Adrenal gland (tissue), 19 donors: ENCODE measurements at places on chromosomes 13 and 19. TPM values are rescaled to one million over a fixed set of nuclear protein-coding genes. Genes with fewer than 3 reads are reported as not detected.

DNA sequence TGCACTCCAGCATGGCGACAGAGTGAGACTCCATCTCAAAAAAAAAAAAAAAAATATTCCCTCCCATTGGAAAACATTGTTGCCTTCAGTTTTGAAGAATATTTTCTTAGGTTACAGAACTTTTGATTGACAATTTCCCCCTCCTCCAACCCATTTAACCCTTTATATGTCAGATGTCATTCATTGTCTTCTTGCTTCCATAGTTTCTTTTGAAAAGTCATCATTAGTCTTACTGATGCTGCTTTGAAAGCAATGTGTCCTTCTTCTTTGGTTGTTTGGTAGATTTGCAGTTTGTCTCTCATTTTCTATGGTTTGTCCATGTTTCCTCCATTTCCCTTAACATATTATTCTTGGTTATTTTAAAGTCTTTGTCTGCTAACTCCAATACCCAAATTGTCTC is 25.4 kb downstream of the ZNF558 start:
- H3K27me3 ChIP-seq: no peaks in the 10 kb centered on the region
- H3K27ac ChIP-seq: no peak overlapping the region
- no peaks in the 10 kb centered on the region for H3K36me3 ChIP-seq
- no peaks in the 10 kb centered on the region for H3K4me1 ChIP-seq

The FXYD3 gene
- total RNA-seq: 4.6 TPM

The CPT1C gene
- not detected for total RNA-seq

The CEACAM4 gene
- 0.36 TPM for total RNA-seq

- H3K36me3 ChIP-seq: no peaks in the 10 kb centered on the region
- peak overlapping the region; percentile 78 for H3K27ac ChIP-seq
- no peak overlapping the region for H3K4me3 ChIP-seq
- peaks cover 25% of the 10 kb centered on the region for H3K4me1 ChIP-seq
- DNase-seq: no peak
- no peaks in the 10 kb centered on the region for H3K27me3 ChIP-seq
These were observed 5.8 kb downstream of the CBARP start for GRCh38 chr19:1231729-1232637.

DNA sequence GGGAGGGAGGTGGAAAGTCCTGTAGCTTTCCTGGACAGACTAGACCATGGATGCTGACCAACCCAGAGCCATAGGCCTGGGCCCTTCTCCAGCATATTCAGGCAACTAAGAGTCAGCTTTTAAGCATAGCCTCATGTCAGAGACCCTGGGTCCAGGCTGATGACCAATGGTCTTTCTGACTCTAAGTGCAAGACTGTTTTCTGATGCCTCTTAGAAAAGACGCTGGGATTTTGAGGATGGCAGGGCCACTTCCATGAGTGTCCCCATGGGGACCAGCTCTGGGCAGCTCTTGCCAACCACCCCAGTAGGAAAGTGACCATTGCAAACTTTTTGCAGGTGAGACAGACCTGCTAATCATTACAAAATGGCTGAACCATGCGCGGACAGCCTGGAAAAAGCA is 135.6 kb upstream of the KL start:
- no peak for DNase-seq
- no peak overlapping the region for H3K27ac ChIP-seq
- no peaks in the 10 kb centered on the region for H3K27me3 ChIP-seq
- no peak overlapping the region for H3K4me3 ChIP-seq
- H3K4me1 ChIP-seq: no peaks in the 10 kb centered on the region
- H3K36me3 ChIP-seq: no peaks in the 10 kb centered on the region

DNA sequence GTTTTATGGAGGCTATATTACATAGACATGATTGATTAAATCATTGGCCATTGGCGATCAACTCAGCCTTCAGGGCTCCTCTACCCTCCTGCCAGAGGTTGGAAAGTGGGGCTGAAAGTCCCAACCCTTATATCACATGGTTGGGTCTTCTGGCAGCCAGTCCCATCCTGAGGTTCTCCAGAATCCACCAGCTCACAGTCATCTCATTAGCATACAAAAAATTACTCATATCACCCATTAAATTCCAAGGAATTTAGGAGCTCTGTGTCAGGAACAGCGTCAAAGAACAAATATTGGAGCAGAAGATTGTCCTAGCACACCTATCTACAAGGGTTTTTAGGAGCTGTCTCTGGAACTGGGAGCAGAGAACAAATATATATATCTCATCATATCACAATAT is 39.4 kb upstream of the FARP1 start:
- H3K27me3 ChIP-seq: no peaks in the 10 kb centered on the region
- no peak overlapping the region for H3K4me3 ChIP-seq
- no peak for DNase-seq

GRCh38 chr19:1076951-1077350 is 10.0 kb downstream of the ARHGAP45 start:
- DNase-seq: peak; percentile 65
- no peaks in the 10 kb centered on the region for H3K4me1 ChIP-seq
- peaks cover under 1% of the 10 kb centered on the region for H3K27me3 ChIP-seq
- H3K4me3 ChIP-seq: no peak overlapping the region

The YIF1B gene
- 37.8 TPM for total RNA-seq

GRCh38 chr13:23684647-23685046 is 114.4 kb downstream of the TNFRSF19 start:
- no peak for DNase-seq
- H3K27ac ChIP-seq: no peak overlapping the region
- H3K4me3 ChIP-seq: no peak overlapping the region
- no peaks in the 10 kb centered on the region for H3K36me3 ChIP-seq
- H3K27me3 ChIP-seq: no peaks in the 10 kb centered on the region

- peaks cover 9% of the 10 kb centered on the region for H3K4me1 ChIP-seq
- no peak overlapping the region for H3K4me3 ChIP-seq
- no peaks in the 10 kb centered on the region for H3K36me3 ChIP-seq
- DNase-seq: no peak
- no peak overlapping the region for H3K27ac ChIP-seq
These were observed 636.2 kb upstream of the KLF12 start for GRCh38 chr13:74770361-74770760.

DNA sequence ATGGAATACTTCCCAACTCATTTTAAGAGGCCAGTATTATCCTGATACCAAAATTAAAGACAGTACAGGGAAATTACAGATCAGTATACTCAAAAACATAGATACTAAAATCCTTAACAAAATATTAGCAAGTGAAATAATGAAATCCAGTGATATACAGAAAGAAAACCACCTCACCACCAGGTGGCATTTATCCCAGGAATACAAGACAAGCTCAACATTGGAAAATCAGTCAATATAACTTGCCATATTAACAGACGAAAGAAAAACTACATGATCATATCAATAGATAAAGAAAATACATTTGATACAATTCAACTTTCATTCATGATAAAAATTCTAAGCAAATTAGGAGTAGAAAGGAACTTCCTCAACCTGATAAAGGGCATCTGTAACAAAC is 6.7 kb upstream of the GNA15 start:
- H3K27ac ChIP-seq: no peak overlapping the region
- H3K4me1 ChIP-seq: peaks cover 9% of the 10 kb centered on the region
- H3K27me3 ChIP-seq: no peaks in the 10 kb centered on the region
- DNase-seq: peak; percentile 46
